Prostate gland (tissue), 2 donors: ENCODE measurements at places on chromosomes 7 and 10. TPM values are rescaled to one million over a fixed set of nuclear protein-coding genes. Genes with fewer than 3 reads are reported as not detected.

Gene SLC39A12
- not detected for total RNA-seq

Gene GCK
- total RNA-seq = 0.91 TPM

Gene CYTH3
- total RNA-seq = 12.3 TPM

Gene TUBB8
- total RNA-seq = not detected

Gene NANOS1
- total RNA-seq = 4.3 TPM

Gene NUPR2
- 11.1 TPM for total RNA-seq

Gene PON1
- total RNA-seq = not detected

Gene MPP7
- total RNA-seq = 16.1 TPM

Gene HABP2
- total RNA-seq = 0.17 TPM

Gene SUN3
- 4.5 TPM for total RNA-seq
